ENCODE measurements at places on chromosomes 1 and 21. TPM values are rescaled to one million over a fixed set of nuclear protein-coding genes. Genes with fewer than 3 reads are reported as not detected.

The OR6K3 gene
- not detected for total RNA-seq

The C21orf58 gene
- total RNA-seq = 4.1 TPM

The TBX19 gene
- 0.61 TPM for total RNA-seq

The PLOD1 gene
- total RNA-seq = 85.2 TPM

The ALX3 gene
- total RNA-seq = not detected

The MATN1 gene
- 0.05 TPM for total RNA-seq

The MIXL1 gene
- total RNA-seq = 0.24 TPM

The KIF21B gene
- total RNA-seq = 3.8 TPM

Data from A549 treated with CpdA at 1 μM for 4 hours (cell line).